Left renal cortex interstitium (tissue), 4 donors: ENCODE measurements at places on chromosomes 11 and 22.

DNA sequence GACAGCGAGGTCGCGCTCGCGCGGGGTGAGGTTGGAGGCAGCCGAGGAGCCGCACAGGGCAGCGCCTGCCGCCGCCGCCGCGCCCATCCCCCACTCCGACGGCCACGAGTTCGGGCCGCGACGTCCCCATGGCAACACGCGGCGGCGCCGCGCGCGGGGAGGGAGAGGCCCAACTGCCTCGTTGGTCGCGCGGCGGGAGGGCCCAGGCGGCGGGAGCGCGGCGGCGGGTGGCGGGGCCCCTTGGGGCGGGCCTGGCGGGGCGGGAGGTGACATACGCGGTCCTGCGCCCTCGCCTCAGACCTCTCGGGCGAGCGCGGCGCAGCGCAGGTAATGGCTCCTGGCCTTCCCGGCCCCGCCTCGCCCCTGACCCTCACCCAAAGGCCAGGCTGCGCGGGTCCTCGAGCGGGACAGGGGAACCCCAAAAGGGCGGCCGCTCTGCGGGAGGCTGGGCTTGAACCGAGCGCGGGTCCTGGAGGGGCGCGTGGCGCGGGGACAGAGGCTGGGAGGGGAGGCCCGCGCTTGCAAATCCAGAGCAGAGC, at the start of gene DEUP1:
DEUP1 (plus strand) TSS at position 297 of the 539 bp plus-strand sequence. CDS start 1,518 bp downstream, outside the sequence.
- peak; percentile 63 for DNase-seq

DNA sequence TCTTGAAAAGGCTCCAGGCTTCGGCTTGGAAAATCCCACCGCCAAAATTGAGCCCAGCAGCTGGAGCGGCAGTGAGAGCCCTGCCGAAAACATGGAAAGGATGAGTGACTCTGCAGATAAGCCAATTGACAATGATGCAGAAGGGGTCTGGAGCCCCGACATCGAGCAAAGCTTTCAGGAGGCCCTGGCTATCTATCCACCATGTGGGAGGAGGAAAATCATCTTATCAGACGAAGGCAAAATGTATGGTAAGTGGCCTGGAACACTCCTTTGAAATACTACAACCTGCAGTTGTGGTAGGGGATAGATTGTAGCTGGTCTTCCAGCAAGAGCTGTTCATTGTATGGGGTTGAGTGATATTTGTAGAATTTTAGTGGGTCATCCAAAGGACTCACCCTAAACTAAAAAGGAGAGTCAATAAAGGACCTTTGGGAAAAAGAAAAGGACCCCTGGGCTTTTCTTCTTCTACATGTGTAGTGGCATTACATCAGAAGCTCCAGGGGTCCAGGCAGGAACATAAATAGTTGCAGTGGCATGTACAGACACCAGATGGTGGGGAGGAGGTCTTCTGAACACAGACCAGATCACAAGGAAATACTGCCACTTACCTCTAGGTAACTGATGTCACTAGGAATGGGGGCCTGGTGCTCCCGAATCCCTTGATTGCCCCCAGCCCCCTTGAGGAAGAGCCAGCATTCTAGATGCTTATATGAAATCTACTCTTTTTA, 90.1 kb downstream of the TEAD1 start:
- DNase-seq, result no peak

- no peak for DNase-seq
Measured at GRCh38 chr11:76269247-76269646, 62.9 kb upstream of the WNT11 start.

DNA sequence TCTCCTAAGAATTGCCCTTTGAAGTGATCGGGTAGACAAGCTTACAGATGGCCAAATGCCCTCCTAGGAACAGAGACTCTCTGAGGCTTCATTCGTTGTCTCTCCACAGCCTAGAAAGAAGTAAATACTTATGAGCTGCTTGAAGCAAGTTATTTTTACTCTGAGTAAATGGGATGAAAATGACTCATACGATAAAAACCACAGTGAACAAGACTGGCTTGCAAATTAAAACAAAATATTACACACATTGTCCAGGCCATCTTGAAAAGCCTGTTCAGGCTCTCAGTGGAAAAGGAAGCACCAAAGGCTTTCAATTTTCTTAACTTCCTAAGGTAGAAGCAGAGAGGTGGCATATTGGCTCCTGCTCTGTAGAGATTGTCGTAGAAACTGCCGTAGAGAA, 294.2 kb downstream of the NELL1 start:
- no peak for DNase-seq

DNA sequence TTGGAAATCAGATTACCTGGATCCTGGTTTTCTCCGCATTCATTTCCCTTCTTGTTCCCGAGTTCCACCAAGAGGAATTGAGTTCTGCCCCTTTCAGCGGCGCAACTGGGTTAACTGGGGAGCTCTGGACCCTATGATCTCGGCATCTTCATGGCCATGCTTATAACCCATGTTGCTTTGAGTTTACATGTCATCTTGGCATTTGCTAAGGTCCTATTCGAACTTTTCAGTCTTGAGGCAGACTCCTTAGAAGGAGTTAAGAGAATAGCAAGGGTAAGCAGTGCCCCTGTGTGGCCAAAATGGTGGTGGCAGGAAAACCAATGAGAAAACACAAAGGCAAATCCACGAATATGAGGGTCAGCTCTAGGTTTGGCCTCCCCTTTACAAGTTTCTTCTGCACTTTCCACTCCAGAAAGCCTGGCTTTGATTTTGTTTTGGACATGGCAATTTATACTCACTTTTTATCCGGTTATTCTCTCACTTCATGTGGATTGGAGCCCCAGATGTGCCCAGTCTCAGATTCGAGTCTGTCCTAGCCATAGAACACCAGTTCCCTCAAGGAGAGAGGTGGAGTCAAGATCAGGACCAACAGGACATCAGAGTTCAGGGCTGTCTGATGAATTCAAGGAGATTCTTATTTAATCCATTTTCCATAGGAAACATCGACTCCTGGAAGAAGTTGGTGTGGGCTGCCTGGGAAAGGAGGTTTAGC, 55.3 kb upstream of the FBXO3 start:
- peak; percentile 48 for DNase-seq

DNA sequence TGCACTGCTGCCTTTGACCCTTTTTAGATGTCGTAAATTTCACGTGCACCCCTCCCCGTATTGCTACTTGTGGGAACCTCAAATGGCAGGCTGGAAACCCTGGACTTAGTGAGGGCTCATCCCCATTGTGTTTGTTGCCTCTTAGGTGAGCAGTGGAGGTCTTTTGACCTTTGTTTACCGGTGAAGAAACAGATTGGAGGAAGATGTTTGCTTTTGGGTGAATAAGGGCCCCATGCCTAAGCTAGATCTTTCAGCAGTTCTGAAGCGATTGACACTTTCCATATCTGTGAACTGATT, 782 bp downstream of the SMARCB1 start:
- DNase-seq, result no peak

DNA sequence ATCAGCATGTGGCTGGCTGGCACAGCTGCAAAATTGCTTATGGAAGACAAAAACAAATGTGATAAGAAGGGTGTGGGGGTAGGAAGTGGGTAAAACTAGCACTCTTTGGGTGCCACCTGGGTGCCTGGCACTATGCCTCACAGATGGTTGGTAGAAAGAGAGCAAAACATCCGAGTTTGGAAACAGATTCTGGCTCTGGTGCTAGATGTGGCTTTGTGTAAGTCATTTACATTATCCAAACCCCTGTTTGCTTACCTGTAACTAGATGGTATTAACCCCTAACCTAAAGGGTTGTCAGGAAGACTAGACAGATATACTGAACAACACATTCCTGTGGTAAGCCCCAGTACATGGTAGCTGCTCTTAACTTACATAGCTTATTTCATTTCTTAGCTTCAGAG, 905.6 kb downstream of the DLG2 start:
- no peak for DNase-seq

DNA sequence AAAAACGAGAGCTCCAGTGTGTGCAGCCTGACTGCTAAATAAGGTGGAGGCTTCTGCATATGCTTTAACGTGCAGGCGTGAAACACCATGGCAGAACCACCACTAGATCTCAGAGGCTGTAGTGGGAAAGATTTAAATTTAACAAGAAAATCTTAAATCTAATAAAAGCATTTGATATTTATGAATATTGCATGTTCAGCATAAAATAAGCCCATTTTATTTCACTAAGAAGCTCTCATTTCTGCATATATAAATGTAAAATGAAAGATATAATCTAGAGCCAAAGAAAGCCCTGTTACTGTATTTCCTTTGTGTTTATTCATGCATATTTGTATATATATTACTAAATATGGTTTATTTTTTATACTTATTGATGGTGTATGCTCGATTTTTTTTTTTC, 188.3 kb downstream of the DDX10 start:
- DNase-seq, result no peak

DNA sequence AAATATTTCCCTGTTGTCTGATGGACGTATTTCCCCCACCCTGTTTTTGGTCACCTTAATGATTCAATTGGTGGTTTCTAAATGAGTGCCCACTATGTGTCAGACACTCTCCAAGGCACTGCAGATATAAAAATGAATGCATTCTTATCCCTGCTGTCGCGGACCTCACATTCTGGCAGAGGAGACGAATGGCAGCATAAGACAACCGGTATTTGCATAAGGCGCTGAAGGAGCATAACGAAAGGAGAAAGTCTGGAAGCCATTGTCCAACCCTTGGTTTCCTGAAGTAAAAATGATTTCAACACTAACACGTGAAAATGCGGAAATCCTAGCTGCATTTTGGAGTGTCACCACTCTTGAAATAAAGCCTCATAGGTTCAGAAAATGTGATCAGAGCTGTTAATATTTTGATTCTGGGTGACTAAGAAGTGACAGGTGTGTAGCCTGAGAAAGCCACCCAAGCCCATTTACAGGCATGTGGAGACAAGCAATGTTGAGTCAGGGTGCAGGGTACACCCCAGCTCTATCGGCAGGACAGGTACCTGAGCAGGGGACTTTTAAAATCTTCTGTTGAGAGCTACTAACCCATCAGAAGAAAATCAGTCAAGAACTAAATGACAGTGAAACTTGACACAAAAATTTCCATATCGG, 10.1 kb upstream of the GAB2 start:
- DNase-seq, result no peak

DNA sequence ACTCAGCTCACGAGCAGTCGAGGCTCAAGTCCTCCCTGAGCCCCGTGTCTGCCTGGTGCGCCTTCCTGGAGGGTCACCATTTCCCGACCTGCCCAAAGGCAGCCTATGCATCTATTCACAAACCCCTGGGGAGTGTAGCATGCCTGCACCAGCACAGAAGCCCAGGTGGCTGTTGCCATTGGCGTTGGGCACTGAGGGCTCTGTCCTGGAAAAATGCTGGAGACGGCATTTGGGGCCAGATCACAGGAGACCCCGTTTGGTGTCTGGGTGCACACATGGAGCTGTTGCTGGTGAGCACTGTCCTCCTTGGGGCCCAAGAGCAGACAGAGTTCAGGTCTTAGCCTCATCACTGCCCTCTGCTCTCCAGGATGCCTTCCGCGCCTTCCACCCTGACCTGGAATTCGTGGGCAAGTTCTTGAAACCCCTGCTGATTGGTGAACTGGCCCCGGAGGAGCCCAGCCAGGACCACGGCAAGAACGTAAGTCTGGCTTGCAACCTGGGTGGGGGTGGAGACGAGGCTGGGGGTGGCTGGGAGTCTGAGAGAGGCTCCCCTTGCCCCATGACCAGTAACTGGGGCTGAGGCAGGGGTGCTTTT, 9.4 kb downstream of the FADS2 start:
- DNase-seq, result no peak

DNA sequence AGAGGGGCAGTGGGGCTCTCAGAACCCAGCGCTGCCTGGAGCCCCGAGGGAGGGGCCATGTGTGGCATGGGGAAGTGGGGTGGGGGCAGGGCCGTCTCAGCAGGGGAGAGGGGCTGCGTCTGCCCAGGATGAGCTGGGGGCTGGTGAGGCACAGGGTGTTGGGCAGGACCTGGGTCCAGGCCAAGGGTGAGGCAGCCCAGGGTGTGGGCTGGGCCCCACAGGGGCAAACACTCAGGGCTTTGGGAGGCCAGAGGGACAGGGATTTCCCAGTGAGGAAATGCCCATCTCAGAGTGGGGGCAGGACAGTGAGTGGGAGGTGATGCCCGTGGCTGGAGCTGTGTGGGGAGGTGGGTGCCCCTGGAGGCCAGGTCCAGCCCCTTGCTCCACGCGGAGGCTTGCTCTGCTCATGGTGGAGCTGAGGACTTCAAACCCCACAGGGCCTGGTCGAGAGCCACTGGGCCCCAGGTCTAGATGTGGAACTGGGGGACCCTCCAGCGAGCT, 5.4 kb downstream of the PLXNB2 start:
- no peak for DNase-seq

DNA sequence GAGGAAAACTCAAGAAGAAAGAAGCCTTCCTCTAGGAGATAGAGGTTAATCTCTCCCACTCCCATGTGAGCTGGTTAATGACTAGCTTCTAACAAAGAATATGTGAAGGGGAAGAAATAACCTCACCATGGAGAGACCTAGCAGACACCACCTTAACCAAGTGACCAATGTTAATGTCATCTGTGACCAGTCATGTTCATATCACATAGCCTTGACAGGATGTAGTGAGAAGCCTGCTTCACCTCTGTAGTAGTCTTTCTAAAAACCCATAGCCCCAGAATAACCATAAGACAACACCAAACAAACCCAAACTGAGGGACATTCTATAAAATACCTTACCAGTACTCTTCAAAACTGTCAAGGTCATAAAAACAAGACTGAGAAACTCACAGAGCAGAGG, 21.5 kb upstream of the POU2AF1 start:
- DNase-seq, result no peak

DNA sequence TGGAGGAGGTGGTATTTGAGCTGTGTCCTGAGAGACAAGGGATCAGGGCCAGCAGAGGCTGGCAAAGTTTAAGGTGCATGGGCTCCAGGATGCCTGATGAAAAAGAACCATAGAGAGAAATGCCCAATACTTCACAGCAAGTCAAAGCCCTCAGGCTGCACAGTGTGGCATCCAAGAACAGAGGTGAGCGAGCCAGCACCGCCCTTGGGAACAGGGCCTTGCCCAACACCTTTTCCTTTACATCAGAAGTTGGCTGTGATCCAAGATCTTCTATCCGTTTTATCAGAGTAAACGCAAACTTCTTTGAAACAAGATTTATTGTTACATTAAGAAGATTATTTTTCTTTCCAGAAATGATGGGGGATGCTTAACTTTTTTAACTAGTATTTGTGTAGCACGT, 1.4 kb downstream of the B3GNT6 start:
- no peak for DNase-seq

GRCh38 chr11:44866286-44866685, 84.4 kb downstream of the TP53I11 start:
- DNase-seq, result no peak

DNA sequence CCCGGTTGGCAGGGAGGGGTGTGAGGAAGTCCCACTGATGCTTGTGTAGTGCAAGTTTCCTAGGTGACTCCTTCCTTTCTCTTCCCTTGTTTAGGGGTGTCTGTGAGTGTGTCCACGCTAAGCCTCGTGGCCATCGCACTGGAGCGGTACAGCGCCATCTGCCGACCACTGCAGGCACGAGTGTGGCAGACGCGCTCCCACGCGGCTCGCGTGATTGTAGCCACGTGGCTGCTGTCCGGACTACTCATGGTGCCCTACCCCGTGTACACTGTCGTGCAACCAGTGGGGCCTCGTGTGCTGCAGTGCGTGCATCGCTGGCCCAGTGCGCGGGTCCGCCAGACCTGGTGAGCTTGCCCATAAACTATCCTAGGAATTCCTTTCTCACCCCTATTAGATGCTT, 10.4 kb downstream of the CCKBR start:
- no peak for DNase-seq
